ENCODE measurements at places on chromosomes 6 and 20.

DNA sequence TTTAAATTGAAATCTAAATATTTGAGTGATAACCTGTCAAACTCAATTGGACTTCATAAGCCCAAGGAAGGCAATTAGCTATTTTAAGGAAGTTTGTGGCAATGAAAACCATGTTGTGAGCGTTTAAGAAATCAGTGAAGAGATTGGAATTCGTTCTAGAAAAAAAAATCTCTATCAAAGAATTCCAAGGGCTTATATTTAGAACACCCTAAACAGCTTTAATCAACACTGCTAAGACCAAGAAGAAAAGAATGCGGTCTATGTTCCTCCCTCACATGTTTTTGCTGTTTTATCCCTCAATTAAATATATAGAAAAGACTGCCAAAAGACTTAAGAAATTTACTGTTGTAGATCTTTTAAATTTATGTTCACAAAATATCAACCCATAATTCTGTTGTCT is 16.6 kb upstream of the ABRACL start:
- DNase-seq, result no peak

- no peak for DNase-seq
Observed at GRCh38 chr20:21373436-21373835, 23.9 kb downstream of the NKX2-4 start.

GRCh38 chr6:91600561-91600960 is 1013.7 kb upstream of the MAP3K7 start:
- no peak for DNase-seq

DNA sequence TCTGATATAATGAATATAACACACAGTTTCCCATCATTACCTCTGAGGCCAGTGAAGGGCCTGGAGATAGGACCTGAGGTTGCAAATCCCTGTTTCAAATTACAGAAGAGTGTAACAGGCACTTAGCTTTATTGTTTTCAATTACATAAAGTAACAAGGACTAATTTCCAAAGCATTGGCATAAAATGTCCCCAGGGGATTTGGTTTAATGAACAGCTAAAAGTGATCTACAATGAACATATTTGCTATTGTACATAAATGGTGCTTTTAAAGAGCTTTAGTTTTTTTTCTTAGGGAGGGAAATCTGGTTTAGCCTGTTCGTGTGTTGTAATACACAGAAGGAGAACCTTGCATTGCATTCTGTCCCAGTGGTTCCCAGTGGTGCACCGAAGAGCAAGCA is 54.4 kb downstream of the HMGN3 start:
- no peak for DNase-seq

DNA sequence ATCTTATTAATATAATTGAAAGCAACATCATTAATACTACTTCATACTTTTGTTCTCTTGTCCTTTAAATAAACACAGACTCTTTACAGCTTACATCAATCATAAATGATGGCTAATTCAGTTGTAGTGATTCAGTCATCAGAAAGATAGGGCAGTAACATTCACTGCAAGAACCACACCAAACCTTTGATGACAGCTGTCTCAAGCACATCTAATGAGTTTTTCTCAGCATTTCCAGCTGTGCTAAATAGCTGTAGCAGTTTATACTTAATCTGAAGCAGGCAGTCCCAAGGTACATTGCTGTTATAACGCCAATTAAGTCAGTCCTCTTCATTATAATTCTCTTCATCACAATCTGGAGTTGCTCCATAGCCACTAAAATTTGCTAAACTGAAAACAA is 45.7 kb downstream of the PREP start:
- no peak for DNase-seq

DNA sequence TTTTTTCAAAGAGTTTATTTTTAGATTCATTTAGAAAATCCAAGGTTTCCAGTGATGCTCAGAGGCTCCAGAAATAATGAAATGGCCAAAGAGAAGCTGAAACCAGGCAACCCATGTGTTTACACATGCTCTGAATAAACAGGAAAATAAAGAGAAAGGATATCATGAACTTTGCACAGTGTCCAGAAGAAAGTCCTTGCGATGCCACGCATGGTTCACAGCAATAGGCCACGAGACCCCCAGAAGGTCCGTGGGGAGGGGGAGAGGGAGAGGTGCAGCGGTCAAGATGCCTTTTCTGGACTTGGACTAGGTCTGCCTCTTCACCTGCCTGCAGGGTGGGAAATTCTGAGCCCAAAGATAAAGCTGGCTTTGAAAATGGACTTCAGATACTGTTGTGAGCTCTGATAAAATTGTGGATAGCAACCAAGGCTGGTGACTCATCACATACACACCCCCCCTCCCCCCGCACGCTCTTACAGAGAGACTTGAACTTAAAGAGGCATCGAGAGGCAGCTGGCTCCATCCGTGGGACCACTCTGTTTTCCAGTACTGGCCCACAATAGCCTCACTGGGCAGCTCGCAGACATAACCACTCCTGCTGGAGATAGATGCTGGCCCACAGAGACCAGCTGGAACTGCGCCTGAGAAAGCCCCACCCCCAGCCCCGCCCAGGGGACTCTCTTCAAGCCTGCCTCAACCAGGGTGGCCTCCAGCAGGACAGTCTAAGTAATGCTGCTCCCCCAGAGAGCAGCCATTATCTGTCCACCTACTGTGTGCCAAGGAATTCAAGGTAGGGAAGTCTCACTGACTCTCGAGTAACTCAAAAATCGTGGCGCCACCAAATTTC is 21.2 kb upstream of the NFATC2 start:
- DNase-seq, result no peak

DNA sequence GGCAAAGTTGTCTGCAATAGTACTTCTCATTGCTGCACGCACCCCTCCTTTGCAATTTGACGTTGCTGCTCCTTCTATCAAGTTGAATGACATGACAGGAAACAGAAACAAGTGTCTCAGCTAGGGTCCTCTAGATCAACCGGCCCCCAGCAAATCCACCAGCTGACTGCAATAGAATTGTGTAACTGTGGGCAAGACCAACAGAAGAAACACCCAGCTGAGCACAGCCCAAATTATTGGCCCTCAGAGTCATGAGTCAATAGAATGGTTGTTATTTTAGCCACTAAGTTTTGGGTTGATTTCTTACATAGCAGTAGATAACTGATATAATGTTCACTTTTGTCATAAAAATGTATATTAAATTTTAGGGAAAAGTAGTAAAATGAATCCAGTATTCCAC is 202.7 kb downstream of the MAFB start:
- DNase-seq, result no peak

DNA sequence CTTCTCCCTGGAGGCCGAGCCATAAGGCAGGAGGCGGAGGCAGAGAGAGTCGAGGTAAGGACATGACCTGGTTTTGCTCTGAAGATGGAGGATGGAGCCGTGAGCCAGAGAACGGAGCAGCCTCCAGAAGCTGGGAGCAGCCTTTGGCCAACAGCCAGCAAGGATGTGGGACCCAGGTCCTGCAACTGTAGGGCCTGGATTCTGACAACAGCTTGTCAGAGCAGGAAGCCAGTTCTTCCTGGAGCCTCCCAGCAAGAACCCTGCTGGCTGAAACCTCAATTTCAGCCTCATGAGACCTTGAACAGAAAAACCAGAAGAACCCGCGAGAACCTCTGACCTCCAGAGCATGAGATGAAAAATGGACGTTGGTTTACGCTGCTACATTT is 13.4 kb upstream of the MRGBP start:
- no peak for DNase-seq

GRCh38 chr6:5486214-5486613 is 224.9 kb downstream of the FARS2 start:
- DNase-seq, result no peak

- no peak for DNase-seq
Observed at GRCh38 chr6:138865480-138866109, 69.7 kb downstream of the ECT2L start.

- DNase-seq, result no peak
Observed at GRCh38 chr6:144178323-144178722, 28.0 kb downstream of the STX11 start.

- DNase-seq, result no peak
Observed at GRCh38 chr20:53202777-53203176, 230.6 kb downstream of the TSHZ2 start.

GRCh38 chr20:38190936-38191371 is 25.9 kb upstream of the TGM2 start:
- DNase-seq, result no peak

DNA sequence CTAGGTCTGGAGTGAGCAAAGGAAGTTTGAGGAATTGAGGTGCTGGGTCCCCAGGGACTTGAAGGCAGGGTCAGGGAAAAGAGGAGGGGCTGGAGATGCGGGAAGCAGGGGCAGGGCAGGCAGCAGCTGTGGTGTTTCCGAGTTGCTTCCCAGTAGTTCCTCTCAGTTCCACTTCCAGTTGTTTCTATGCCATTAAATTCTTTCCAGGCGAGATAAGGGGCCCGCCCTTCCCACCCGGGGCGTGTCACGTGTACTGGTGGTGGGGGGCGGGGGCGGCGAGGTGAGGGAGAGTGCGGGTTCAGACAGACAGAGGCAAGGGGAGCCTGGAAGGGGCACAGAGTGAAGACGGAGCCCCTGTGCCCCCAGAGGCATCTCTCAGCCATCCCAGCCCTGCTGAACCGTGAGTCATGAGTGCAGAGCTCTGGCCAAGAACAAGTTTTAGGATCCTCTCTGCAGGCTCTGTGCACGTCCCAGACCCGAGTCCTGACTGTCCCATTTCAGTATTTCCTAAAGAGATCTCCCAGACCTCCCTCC is 977 bp downstream of the TNXB start:
- no peak for DNase-seq

GRCh38 chr6:2021713-2022125 is 223.7 kb downstream of the GMDS start:
- DNase-seq, result no peak

- DNase-seq, result no peak
Observed at GRCh38 chr6:142800240-142800639, 144.7 kb downstream of the HIVEP2 start.

Measured in stimulated activated CD4-positive, alpha-beta T cell treated with anti-CD3 and anti-CD28 coated beads, TNF-alpha, amount 100 ng/mL, for 24 hours (primary cell).